ENCODE measurements at places on chromosomes 13 and 19.

GRCh38 chr19:14048443-14049153 is 13.3 kb downstream of the PALM3 start:
- DNase-seq: no peak

DNA sequence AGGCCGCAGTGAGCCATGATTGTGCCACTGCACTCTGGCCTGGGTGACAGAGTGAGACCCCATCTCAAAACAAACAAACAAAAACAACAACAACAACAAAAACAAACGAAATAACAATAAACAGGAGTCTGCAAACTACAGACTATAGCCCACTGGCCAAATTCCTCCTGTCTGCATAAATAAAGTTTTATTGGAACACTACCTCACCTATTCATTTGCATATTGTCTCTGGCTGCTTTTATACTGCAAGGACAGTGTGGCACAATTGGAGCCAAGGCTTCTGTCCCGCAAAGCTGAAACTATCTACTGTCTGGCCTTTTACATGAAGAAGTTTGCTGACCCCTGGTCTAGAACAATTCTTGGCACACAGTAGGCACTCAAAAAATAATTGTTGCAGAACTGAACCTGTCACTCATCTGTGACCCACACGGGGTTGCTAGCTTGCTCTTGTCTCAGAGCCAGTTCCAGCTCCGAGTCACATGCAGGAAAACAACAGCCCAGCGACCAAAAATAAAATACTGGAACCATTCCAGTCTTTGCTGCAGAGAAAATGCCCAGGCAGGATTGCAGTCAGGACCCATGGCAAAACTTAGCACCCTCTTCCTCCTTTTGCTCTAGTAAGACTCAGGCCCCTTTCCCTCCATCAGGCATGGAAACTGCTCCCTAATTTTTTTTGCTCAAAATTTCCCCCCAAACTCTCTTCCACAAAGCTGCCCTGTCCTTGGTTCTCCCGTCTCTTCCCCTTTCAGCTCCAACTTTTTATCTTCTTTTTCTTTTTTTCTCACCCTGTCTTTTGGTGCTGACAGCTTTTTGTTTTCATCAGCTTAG is 4.8 kb upstream of the MYH14 start:
- DNase-seq: no peak

DNA sequence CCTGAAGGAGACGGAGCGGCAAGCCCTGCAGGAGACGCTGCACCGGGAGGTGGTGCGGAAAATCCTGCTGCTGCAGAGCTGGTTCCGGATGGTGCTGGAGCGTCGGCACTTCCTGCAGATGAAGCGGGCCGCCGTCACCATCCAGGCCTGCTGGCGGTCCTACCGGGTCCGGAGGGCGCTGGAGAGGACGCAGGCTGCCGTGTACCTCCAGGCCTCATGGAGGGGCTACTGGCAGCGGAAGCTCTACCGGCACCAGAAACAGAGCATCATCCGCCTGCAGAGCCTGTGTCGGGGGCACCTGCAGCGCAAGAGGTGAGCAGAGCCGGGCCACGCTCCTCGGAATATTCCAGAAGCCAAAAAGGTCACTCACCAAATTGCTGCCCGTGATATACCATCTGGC is 22.4 kb upstream of the USE1 start:
- DNase-seq: no peak

GRCh38 chr19:49863254-49863934 is 4.0 kb downstream of the PNKP start:
- no peak for DNase-seq

All from iPS DF 19.7 (cell line).